Activated CD8-positive, alpha-beta T cell treated with anti-CD3 and anti-CD28 coated beads for 36 hours (primary cell): ENCODE measurements at places on chromosomes 7 and 10. TPM values are rescaled to one million over a fixed set of nuclear protein-coding genes. Genes with fewer than 3 reads are reported as not detected.

The CADPS2 gene
- not detected for total RNA-seq

The PLEKHS1 gene
- total RNA-seq: not detected

The PTN gene
- total RNA-seq: not detected

The KCNH2 gene
- total RNA-seq: 0.23 TPM

The SDK1 gene
- 0.78 TPM for total RNA-seq

The OPN4 gene
- not detected for total RNA-seq

- DNase-seq: no peak
Measured at GRCh38 chr10:103719036-103719435, 136.3 kb downstream of the SH3PXD2A start.

- DNase-seq: no peak
Measured at GRCh38 chr10:118551535-118552100, 43.8 kb downstream of the PRLHR start.
